Inflammatory macrophage treated with lipopolysaccharide for 4 hours (primary cell): ENCODE measurements at places on chromosomes 13 and 19.

GRCh38 chr13:62243106-62243505 lies 827.5 kb upstream of the PCDH20 start:
- DNase-seq, result no peak

DNA sequence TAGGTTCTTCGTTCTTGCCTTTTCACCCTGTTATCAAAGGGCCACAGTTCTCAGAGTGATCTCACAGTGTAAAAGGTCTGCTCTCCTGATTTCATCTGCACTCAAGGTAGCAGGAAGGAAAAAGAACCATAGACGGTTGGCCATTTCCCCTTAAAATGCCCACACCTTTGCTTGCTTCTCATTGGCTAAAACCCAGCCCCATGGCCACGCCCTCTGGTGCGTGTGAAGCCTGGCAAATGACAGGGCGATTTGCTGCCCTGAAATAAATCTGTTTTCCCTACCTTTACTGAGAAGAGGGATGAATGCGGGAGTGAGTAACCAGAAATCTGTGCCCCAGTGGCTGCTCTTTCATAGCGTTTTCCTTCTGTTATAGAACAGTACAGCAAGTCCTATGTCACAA lies 269.3 kb downstream of the POU4F1 start:
- no peak for DNase-seq

DNA sequence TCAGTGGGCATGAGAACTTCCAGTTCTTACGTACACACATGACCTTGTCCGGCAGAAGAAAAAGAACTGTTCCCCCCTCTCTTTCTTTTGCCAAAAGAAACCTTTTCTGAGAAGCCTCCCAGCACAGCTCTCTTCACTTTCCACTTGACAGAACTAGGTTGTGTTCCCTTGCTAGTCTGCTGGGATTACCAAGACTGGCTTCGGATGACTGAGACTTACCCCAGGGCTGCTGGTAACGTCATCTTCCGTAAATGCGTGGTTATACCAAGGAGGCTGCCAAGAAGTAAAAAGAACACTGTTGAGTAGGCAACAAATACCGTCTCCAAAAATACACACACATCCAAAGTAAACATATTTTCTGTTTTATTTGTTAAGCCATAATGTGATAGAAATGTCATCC lies 908.2 kb downstream of the EFNB2 start:
- DNase-seq, result no peak

DNA sequence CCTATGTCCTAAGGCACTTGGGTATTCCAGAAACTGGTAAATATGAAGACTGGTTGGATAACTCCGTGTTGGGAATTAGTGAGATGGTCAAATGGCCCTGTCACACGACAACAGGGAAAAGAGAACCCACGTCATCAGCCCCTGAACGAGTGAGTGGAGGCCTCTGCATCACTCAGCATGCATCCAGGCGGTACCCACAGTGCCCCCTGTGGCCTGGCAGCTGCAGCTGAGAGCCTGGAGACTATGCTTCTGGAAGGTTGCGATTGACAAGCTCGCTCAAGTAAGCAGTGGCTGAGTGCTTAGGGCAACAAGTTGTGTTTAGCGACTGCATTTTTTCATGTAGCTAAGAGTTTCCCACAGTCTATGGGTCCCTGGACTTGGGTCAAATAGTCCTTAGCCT lies 55.9 kb downstream of the COL4A2 start:
- no peak for DNase-seq

- DNase-seq, result peak; percentile 78
Observed at GRCh38 chr19:33795370-33796163, 1.1 kb upstream of the KCTD15 start.

- no peak for DNase-seq
Observed at GRCh38 chr13:32264407-32264806, 50.8 kb downstream of the ZAR1L start.

DNA sequence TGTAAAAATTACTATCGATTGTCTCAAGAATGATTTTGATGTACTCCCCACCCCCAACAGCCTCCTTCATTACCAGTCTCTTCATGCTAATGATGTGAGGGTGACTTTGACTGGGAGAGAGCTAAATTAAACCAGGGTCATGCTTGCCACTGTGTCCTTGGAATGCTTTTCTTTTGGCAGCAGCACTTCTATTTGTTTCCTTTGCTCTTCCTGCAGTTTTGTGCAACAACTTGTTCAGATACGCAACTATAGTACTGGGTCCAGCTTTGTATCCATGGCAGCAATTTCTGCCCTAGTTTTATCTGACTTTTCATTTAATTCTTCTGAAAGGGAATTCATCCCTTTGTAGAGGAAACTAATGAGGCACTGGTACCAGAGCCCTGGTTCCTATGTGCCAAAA lies 2792.1 kb downstream of the PCDH9 start:
- no peak for DNase-seq

GRCh38 chr13:73691891-73692290 lies 442.3 kb downstream of the KLF12 start:
- DNase-seq, result no peak

GRCh38 chr19:43731346-43731745 lies 15.5 kb downstream of the IRGC start:
- DNase-seq, result no peak

GRCh38 chr19:51607920-51608562 lies 22.2 kb downstream of the SIGLEC5 start:
- peak; percentile 87 for DNase-seq

DNA sequence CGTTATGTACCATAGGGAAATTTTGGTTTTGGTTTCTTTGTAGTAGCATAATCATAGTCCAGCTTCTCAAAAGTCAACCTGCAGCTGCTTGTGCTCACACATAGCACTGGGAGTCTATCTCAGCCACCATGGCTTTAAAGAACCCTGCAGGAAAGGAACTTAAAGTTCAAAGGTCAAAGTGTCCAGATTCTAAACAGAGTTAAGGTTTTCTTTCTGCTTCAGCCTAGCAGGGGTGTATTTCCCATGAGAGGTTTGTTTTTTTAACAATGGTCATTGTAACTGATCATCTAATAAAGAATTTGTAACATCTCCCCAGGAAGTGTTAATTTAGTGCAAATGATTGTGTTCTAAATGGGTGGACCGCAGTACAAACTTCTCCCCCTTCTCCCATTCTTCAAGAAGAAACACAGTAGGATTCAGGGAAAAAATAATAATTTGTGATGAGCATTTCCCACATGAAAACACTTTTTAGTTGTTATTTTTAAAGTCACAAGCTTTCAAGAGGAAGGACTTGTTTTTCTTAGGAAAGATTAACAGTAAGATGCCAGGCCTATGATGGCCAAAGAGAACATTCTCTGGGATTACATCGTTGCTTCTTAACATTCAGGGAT lies 168.0 kb downstream of the EFNB2 start:
- no peak for DNase-seq

- DNase-seq, result no peak
Observed at GRCh38 chr13:64591971-64592370, 2638.2 kb downstream of the PCDH9 start.

DNA sequence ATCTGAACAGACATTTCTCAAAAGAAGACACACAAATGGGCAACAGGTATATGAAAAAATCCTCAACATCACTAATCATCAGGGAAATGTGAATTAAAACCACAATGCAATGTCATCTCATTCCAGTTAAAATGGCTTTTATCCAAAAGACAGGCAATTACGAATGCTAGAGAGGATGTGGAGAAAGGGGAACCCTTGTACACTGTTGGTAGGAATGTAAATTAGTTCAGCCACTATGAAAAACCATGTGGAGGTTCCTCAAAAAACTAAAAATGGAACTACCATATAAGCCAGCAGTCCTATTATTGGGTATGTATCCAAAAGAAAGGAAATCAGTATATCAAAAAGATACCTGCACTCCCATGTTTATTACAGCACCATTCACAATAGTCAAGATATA lies 24.7 kb upstream of the ZC3H13 start:
- DNase-seq, result peak; percentile 55

GRCh38 chr19:15253513-15253912 lies 21.3 kb upstream of the EPHX3 start:
- DNase-seq, result no peak

DNA sequence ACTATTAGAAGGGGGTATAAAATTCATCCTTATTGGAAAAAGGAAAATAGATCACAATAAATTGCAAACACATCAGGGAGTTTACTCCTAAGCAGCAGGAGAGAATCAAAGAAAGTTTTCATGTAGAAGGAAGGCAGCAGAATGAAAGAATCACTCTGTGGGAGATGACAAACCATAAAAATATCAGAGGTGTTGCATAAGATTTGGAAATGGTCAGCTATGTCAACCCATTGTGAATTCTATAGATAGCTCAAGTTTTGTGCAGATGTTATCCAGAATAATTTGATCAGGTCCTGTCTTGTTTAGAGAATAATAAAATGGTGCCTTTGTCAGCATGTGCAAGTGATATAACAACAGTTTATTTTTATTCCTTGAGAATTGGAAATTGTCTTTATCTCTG lies 622.4 kb downstream of the DCT start:
- no peak for DNase-seq
